ENCODE measurements at places on chromosomes 1 and 21.

GRCh38 chr1:226778657-226779058 lies 39.6 kb upstream of the ITPKB start:
- DNase-seq = no peak

- no peak for DNase-seq
Measured at GRCh38 chr1:150160964-150161621, 11.4 kb downstream of the PLEKHO1 start.

DNA sequence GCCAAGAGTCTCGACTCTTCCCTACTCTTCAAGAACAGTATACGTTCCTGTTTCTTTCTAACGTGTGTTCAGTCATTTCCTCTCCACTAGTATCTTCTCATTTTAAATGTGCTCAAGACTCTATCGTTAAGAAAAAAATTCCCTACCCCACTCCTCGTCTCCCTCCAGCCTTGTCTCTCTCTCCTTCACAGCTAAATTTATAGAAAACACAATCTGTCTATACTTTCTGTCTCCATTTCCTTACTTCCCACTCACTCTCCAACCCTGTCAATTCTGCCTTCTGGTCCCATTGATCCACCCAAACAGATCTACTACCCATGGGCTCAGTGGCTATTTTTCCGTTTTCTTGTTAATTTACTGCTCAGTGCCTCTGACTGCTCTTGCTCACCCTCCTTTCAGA lies 75.3 kb downstream of the CSMD2 start:
- no peak for DNase-seq

GRCh38 chr1:156525071-156525501 lies 24.5 kb upstream of the MEF2D start:
- no peak for DNase-seq

GRCh38 chr1:150551784-150552127 lies 2.5 kb downstream of the ADAMTSL4 start:
- DNase-seq = no peak

DNA sequence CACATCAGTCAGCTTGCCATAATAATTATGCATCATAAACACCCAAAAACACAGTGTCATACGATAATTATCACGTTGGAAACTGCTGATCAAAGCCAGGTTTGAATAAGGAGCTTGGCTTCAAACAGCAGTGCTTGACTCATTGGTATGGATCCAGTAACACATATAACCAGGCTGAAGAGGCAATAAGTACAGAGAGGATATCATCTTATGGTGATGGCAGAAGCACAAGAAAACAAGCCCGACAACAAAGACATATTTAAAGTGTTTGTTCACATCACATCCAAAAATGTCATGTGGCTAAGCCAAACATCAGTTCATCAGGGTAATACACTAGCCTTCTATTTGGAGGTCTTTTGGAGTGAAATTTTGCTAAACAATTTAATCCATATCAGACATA lies 389.7 kb downstream of the NCAM2 start:
- DNase-seq = no peak

DNA sequence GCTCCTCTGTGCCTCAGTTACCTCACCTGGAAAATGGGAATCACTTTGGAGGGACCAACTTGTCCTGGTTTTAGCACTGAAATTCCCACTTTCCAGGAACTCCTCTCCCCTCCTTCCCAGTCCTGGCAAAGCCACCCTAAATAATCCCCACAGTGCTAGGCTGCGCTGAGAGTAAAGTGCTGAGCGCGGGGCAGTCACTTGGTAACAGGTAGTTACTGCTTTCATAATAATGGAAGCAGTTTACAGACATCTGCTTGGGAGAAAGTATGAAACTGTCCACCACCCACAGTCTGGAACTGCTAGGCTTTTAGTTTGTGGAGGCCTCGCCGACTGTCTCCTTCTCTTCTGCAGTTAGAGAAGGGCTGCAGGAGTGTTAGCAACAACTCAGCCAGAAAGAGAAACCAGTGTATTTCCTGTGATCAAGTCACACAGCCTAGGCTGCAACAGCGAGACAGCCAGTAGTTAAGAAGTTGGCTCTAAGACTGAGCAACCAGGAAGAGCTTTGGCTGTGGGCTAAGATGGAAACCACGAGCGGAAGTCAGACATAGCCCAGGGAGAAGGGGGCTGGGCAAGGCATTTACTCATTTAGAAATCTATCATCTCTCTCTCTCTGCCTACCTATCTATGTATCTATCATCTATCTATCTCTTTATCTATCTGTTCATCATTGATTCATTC lies 30.8 kb upstream of the ABCG1 start:
- peak; percentile 59 for DNase-seq

GRCh38 chr1:246267896-246268295 lies 239.2 kb downstream of the SMYD3 start:
- no peak for DNase-seq

GRCh38 chr1:27561124-27561899 lies 42.6 kb downstream of the AHDC1 start:
- no peak for DNase-seq

DNA sequence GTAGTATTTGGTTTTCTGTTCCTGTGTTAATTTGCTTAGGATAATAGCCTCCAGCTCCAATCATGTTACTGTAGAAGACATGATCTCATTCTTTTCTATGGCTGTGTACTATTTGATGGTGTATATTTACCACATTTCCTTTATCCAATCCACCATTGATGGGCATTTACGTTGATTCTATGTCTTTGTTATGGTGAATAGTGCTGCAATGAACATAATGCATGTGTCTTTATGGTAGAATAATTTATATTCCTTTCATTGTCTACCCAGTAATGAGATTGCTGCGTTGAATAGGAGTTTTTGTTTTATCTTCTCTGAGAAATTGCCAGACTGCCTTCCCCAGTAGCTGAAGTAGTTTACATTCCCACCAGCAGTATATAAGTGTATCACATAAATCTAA lies 538.8 kb downstream of the LRRIQ3 start:
- DNase-seq = no peak

GRCh38 chr1:154745750-154746425 lies 124.2 kb downstream of the KCNN3 start:
- no peak for DNase-seq

DNA sequence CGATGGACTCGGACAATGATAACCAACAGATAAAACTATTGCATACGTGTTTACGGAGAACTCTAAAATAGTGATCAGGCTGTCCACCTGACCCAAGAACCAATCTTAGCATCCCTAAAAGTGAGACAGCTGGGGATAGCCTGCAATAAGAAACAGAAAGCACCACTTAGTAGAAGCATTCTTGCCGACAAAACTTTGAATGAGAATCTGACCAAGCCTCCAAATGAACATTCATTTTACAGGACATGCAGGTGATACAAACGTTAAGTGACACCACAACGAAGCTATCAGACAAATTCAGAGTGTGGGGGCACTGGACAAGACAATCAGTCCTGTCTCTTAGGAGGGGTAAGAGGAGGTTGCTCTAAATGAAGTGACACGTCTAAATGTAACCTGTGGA lies 1.2 kb downstream of the PSMG1 start:
- no peak for DNase-seq

DNA sequence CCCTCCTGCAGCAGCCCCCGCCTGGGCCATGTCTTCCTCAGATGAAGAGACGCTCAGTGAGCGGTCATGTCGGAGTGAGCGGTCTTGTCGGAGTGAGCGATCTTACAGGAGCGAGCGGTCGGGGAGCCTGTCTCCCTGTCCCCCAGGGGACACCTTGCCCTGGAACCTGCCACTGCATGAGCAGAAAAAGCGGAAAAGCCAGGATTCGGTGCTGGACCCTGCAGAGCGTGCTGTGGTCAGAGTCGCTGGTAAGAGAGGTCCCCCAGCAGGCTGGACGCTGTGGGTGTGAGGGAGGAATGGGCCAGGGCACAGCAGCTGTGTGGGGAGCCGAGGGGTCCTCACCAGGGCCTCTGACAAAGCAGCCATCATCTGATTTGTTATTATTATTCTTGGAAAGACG lies 58.0 kb downstream of the NDUFS5 start:
- no peak for DNase-seq

DNA sequence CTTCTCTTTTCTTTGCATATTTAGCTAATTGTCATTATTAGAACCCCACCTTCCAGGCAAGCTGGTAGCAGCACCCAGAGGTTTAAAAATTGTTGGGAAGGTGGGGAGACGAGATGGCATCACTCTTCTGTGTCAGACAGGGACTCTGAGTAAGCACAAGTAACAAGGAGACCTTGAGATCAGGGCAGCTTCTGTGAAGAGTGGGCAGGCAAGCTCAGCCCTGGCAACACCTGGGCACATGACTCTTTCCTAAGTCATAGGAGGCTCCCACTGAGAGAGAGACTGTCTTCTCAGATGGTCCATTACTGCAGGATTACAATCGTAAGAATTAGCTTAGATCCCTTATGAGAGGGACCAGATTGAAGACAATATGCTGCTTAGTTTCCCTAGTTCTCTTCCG lies 183.5 kb downstream of the BRINP2 start:
- DNase-seq = no peak

GRCh38 chr1:25458541-25459298 lies 28.0 kb downstream of the MACO1 start:
- DNase-seq = no peak

GRCh38 chr1:10934150-10934818 lies 78.2 kb upstream of the TARDBP start:
- DNase-seq = no peak

DNA sequence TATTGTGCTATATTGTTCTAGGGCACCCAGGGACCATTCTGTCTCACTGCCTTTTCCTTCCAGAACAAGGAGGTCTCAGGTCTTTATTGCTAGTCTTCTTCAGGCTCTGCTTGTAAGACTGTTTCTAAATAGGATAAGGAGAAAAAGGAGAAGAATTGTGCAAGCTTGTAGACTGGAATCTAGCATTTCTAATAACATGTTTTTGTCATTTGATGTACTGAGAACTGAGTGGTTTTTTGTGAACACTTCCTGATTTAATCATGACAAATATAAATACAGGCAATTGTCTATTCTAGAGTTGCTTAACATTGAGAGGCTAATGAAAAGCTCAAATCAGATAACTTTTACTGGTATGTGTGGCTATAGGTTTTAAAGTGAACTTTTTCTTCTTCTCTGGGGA lies 77.6 kb downstream of the CLIC4 start:
- DNase-seq = no peak

GRCh38 chr1:24127134-24127800 lies 15.3 kb upstream of the MYOM3 start:
- no peak for DNase-seq

DNA sequence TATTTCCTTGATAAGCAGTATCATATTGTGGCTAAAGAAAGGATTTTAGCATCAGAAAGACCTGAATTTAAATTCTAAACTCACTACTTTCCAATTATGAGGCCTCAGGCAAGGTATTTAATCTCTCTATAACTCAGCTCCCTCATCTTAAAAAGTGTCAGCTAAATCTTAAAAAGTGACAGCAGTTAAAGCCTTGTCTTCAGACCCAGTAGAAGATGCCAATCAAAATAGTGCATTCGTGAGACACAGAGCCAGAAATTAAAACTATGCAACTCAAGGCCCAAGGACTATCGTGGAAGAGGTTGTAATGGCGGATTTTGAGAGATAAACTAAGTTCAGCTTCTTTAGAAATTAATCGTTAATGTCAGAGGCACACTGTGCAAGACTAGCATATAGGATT lies 677.5 kb upstream of the BRINP3 start:
- no peak for DNase-seq

DNA sequence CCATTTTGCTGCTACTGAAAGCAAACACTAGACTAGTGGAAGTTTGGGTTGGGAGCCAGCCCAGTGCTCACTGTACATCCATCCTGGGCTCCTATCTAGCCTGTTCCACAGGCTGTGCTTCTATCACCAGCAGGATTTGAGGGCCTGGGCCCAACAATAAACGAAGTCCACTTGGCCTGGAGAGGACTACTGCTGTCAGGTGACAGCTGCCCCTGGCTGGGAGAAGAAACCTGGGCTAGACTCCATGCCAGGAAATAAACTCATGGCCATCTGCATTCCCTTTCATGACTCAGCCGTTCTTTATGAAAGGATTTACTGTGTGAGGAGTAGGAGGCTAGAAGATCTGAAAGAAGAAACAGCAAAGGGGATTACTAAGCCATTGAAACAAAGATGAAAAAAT lies 35.5 kb downstream of the COLGALT2 start:
- DNase-seq = no peak

DNA sequence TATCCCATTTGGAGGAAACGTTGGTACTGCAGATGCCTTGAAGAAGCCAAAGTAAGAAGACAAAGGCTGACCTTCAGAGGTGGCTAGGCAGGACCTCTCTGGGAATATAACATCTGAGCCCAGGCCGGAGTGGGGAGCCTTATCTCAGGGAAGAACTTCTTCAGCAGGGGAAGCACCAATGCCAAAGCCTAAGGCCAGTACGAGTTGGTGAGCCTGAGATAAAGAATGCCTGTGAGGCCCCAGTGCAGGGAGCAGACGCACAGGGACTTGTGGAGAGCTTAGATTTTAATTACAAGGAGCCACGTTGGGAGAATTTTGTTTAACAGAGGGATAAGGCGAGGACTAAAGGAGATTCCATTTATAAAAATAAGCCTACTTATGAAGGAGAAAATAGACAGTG lies 468.8 kb upstream of the RUNX1 start:
- no peak for DNase-seq

DNA sequence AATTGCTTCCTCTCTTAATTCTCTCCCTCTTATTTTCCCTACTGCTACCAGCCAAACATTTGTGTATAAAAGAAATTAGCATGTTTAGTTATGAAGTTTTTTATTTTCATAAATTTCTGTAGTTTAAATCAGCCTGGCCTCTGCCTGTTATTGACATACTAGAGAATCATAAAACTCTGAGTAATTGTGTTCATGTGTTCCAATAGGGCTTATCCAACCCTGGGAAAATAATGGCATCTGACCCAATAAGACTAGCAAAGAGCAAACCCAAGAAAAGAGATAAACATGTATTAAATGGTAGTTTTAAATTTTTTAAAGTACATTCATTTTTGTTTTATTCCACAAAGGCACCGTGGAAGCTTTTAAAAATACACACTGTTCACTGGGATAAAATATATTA lies 404.3 kb downstream of the HLX start:
- no peak for DNase-seq

DNA sequence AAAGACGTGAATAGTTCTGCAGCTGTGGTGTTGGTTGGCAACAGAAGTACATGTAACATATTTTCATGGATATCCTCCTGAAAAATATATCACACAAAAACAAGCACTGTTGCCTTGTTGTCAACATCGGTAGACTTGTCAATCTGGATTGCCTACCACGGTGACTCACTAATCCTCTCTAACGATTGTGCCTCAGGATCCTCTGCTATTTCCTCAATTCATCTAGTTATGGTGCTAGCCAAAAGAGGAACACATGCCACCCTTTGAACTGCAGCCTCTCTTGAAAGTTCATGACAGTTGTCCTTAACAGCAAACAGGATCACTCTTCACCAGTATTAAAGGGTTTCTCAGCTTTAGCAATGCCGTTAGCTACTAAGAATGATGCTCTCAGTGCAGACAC lies 25.7 kb downstream of the RASAL2 start:
- no peak for DNase-seq

DNA sequence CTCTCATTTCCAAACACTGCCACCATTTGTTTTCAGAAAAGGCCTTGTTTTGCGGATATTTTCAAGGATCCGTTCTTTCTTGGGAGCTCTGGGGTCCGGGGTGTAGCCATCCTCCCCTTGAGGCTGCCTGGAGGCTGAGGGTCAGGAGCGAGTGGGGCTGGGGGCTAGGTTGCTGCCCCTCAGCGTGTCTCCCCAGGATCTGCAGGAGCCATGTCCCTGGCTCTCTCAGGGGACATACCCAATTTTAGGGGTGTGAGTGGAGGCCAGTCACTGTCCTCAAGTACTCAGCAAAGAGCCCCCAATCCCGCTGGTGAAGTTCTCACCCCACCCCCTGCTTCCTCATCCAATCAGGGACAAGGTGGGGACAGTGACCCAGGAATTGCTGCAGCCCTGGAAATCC lies 15.0 kb upstream of the PRDM16 start:
- no peak for DNase-seq
